ENCODE measurements at places on chromosomes 11 and 22.
A peak's percentile ranks its signal among the peaks of the same experiment; 100 is the strongest.

GRCh38 chr11:134468081-134468668 lies 56.1 kb upstream of the B3GAT1 start:
- H3K27ac ChIP-seq: no peak overlapping the region
- no peaks in the 10 kb centered on the region for H3K36me3 ChIP-seq
- no peak overlapping the region for H3K4me3 ChIP-seq
- H3K27me3 ChIP-seq: peaks cover 34% of the 10 kb centered on the region

GRCh38 chr11:371051-371450 lies 1.8 kb downstream of the B4GALNT4 start:
- H3K4me1 ChIP-seq: peaks cover 10% of the 10 kb centered on the region
- peak overlapping the region; percentile 87 for H3K4me3 ChIP-seq
- H3K27me3 ChIP-seq: peaks cover 10% of the 10 kb centered on the region
- H3K36me3 ChIP-seq: peaks cover 16% of the 10 kb centered on the region
- DNase-seq: no peak
- peak overlapping the region; percentile 76 for H3K27ac ChIP-seq

DNA sequence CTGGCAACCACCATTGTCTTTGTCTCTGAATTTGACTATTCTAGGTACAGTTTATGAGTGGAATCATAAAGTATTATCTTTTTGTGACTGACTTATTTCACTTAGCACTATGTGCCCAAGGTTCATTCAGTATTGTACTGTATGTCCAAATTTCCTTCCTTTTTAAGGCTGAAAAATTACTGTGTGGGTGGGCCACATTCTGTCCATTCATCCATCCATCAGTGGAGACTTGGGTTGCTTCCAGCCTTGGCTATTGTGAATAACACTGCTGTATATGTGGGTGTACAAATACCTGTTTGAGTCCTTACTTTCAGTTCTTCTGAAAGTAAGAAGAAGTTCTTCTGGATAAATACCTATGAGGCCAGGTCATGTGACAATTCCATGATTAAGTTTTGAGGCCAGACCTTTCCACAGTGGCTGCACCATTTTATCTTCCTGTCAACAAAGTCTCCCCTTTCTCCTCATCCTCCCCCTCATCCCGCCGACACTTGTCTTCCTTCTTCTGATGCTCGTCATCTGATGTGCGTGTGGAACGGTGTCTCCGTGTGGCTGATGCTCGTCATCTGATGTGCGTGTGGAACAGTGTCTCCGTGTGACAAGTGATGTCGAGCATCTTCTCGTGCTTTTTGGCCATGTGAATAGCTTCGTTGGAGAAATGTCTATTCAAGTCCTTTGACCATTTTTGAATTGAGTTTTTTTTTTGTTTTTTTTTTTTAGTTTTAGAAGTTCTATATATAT lies 49.5 kb downstream of the SBF1 start:
- no peak overlapping the region for H3K27ac ChIP-seq
- DNase-seq: no peak
- no peak overlapping the region for H3K4me3 ChIP-seq
- peaks cover 32% of the 10 kb centered on the region for H3K36me3 ChIP-seq

DNA sequence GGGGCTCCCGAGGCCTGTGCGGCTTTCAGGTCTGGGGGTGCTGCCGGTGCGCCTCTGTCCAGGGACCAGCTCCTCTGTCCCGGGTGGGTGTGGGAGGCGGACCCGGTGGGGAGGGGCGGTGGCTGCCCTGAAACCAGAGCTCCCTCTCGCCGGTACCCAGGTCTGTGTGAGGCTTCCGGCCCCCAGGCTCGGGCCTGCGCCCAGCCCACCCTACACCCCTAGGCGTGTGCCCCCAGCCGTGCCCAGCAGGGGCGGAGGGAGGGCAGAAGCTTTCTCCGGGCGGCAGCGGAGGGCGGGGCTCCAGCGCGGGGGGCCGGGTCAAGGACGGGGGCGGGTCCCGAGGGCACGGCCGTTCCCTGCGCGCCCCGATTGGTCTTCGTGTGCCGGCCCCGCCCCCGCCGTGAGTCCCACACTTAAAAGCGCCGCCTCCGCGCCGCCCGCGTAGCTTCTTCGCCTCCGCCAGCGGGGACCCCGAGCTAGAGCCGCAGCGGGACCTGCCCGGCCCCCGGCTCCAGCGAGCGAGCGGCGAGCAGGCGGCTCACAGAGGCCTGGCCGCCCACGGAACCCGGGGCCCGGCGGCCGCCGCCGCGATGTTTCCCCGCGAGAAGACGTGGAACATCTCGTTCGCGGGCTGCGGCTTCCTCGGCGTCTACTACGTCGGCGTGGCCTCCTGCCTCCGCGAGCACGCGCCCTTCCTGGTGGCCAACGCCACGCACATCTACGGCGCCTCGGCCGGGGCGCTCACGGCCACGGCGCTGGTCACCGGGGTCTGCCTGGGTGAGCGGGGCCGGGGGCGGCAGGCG lies 616 bp downstream of the PNPLA2 start:
- H3K4me3 ChIP-seq: peak overlapping the region; percentile 77
- no peaks in the 10 kb centered on the region for H3K27me3 ChIP-seq
- H3K27ac ChIP-seq: no peak overlapping the region
- peaks cover 2% of the 10 kb centered on the region for H3K4me1 ChIP-seq
- peak; percentile 83 for DNase-seq

DNA sequence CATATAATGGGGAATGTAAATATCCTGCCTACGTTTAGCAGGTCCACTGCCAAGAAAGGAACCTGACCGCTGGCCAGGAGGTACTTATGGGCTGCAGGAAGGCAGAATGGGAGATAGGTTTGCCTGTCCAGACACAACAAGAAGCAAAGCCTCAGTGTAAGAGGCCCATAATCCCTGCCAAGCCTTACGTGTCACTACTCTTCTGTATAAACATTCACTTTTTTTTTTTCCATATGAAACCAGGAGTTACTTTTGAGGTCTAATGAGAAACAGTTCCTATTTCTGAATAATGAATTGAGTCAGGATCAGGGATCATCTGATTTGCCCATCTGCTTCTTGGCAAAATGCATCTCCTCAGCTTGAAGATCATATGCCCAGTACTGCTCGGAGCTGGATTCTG lies 230.2 kb downstream of the NTM start:
- H3K27me3 ChIP-seq: peaks cover 5% of the 10 kb centered on the region
- H3K4me1 ChIP-seq: no peaks in the 10 kb centered on the region
- H3K36me3 ChIP-seq: no peaks in the 10 kb centered on the region
- DNase-seq: no peak

DNA sequence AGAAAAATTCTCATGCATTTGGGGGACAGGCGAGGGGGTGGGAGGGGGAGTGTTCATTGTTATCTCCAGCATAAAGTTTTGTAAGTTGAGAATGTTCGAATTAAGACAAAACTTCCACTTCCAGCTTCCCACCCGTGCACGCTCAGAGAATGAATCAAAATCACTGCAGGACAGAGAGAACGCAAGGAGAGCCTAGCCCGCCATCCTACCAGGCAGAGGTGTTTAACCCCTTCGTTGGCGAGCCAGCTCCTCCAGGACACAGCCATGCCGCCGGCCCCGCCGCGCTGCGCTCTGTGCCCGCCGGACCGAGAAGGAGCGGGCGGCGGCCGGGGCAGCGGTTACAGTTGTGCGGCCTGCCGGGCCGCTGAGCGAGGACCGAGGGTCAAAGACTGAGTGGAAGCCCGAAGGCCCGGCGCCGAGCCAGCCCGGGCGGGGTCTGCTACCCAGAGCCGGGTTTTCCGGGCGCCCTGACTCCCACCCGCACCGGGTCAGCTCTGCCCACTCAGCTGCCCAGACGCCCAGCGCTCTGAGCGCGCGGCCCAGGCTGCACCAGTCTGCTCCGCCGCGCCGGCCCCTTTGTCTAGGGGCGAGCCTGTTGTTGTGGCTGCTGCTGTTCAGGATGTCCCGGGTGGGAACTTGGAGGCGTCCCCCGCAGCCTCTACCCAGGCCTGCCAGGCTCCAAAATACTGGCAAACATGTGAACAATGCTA lies at the start of gene NOX4:
TSS of gene NOX4 (minus strand) at position 395 of the 710 bp plus-strand sequence. CDS start at position 266, 129 bp downstream.
- peaks cover 1% of the 10 kb centered on the region for H3K36me3 ChIP-seq
- no peaks in the 10 kb centered on the region for H3K27me3 ChIP-seq
- peak; percentile 62 for DNase-seq
- H3K4me3 ChIP-seq: peak within 1 kb of the TSS; percentile 88
- peak within 1 kb of the TSS; percentile 97 for H3K27ac ChIP-seq
- peaks cover 24% of the 10 kb centered on the region for H3K4me1 ChIP-seq

DNA sequence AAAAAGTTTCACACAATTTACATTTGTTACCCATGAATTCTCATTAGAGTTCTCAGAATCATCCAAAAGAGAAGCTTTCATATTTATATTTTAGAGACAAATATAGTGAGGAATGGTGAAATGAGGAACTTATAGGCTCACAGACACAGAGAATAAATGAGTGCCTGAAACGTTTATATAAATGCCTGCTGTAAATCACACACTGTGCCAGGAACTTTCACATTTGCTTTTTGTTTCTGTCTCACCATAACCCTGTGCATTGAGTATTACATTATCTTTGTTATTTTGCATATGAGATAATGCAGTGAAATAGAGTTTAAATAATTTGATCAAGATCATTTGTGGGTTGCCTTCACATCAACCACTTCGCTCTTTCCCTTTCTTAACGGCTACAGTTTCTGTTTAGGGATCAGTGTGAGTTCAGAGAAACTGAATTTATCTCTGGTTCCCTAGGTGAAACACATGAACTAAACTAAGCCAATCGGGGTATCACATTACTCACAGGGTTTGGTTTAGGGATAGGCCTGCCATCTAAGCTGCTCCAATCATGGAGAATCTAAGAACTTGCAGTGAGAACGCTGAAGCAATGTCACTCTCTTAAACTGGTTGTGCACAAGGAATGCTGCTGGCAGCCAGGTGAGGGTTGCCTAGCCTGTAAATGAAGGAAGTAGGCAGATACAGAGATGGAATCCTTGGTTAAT lies 1339.2 kb upstream of the TENM4 start:
- no peak for DNase-seq
- H3K27me3 ChIP-seq: peaks cover 4% of the 10 kb centered on the region
- H3K4me1 ChIP-seq: peaks cover 6% of the 10 kb centered on the region
- H3K27ac ChIP-seq: no peak overlapping the region
- no peaks in the 10 kb centered on the region for H3K36me3 ChIP-seq

GRCh38 chr22:35319244-35319985 lies 19.7 kb downstream of the TOM1 start:
- no peaks in the 10 kb centered on the region for H3K4me1 ChIP-seq
- H3K36me3 ChIP-seq: peaks cover 5% of the 10 kb centered on the region
- H3K27me3 ChIP-seq: no peaks in the 10 kb centered on the region
- H3K4me3 ChIP-seq: no peak overlapping the region
- DNase-seq: no peak
- H3K27ac ChIP-seq: no peak overlapping the region

DNA sequence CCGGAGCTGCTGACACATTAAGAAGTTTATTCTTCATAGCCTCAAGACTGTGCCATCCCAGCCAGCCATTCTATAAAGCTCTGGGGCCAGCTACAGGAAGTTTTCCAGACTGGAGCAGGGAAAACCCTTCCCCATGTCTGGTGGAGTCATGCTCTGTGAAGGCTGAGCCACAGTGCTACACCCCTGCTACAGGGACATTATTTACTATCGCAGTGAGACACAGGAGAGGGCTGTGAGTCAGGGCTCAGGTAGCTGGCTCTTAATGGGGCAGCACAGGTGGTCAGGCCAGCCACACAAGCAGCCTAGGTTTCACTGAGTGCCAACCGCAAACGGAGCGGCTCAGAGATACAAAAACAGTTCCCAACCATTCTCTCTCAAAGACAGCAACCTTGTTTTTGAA lies 12.1 kb downstream of the HPS4 start:
- H3K4me1 ChIP-seq: no peaks in the 10 kb centered on the region
- peaks cover 22% of the 10 kb centered on the region for H3K36me3 ChIP-seq
- no peaks in the 10 kb centered on the region for H3K27me3 ChIP-seq
- no peak overlapping the region for H3K4me3 ChIP-seq
- H3K27ac ChIP-seq: no peak overlapping the region

GRCh38 chr11:3155216-3155615 lies 9.9 kb downstream of the OSBPL5 start:
- H3K27me3 ChIP-seq: peaks cover 68% of the 10 kb centered on the region
- no peaks in the 10 kb centered on the region for H3K36me3 ChIP-seq
- peaks cover 2% of the 10 kb centered on the region for H3K4me1 ChIP-seq
- no peak for DNase-seq

DNA sequence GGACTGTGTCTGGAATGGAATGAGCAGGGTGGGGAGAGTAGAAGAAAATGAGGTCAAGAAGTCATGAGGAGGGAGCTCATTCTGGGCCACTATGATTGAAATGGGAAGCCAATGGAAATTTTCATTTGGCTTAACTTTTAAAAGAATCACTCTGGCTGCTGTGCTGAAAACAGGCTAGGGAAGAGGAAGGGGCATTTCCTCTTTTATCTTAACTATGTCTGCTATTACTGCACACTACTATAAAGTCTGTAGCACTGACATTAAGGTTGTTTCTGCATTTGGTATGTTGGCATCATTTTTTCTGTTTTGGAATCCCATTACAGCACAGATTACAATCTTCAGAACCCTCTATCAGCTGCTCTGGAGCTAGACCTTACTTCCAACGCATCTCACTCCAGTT lies 8.2 kb downstream of the PATL1 start:
- H3K27me3 ChIP-seq: no peaks in the 10 kb centered on the region
- H3K36me3 ChIP-seq: peaks cover 18% of the 10 kb centered on the region
- H3K4me3 ChIP-seq: no peak overlapping the region

- no peak overlapping the region for H3K4me3 ChIP-seq
- DNase-seq: no peak
- H3K36me3 ChIP-seq: no peaks in the 10 kb centered on the region
- H3K4me1 ChIP-seq: peaks cover 1% of the 10 kb centered on the region
- H3K27me3 ChIP-seq: no peaks in the 10 kb centered on the region
Observed at GRCh38 chr11:86537541-86538222, 134.7 kb downstream of the ME3 start.

DNA sequence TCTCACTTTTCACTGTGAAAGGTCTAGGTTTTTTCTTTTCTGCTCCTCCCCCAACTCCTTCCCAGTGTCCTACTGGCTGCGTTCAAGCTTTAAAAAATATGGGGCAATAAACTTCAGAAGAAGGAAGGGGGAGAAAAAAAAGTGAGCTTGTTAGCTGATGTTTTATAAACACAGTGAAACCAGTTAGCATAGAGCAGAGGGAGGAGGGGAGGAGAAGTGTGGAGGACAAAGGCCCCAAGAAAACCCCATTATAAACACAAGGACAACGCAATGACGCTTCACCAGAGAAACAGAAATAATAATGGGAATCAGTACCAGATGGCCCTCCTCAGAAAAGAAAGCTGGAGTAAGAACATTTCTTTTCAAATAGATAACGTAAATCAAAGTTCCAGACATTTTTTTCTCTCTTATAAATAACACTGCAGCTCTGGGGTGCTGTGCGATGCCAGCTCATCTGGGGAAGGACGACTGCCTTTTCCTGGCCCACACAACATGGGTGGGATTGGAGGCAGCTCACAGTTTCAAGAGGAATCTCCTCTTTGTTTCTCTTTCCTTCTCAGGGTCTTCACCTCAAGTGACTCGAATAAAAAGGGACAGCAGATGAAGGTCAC lies 235.4 kb upstream of the NARS2 start:
- no peaks in the 10 kb centered on the region for H3K4me1 ChIP-seq
- no peak overlapping the region for H3K4me3 ChIP-seq
- no peak for DNase-seq
- no peak overlapping the region for H3K27ac ChIP-seq

- peaks cover 8% of the 10 kb centered on the region for H3K27me3 ChIP-seq
- peaks cover 43% of the 10 kb centered on the region for H3K4me1 ChIP-seq
- no peaks in the 10 kb centered on the region for H3K36me3 ChIP-seq
- H3K27ac ChIP-seq: peak overlapping the region; percentile 96
Observed at GRCh38 chr11:118715245-118715831, 35.9 kb upstream of the TREH start.

- no peak for DNase-seq
- H3K4me3 ChIP-seq: no peak overlapping the region
- H3K4me1 ChIP-seq: peaks cover 22% of the 10 kb centered on the region
- peak overlapping the region; percentile 50 for H3K27ac ChIP-seq
- H3K36me3 ChIP-seq: no peaks in the 10 kb centered on the region
- H3K27me3 ChIP-seq: no peaks in the 10 kb centered on the region
Observed at GRCh38 chr11:82790723-82791484, 57.2 kb upstream of the FAM181B start.

- no peak overlapping the region for H3K27ac ChIP-seq
- H3K4me1 ChIP-seq: peaks cover 23% of the 10 kb centered on the region
- no peaks in the 10 kb centered on the region for H3K36me3 ChIP-seq
- no peak overlapping the region for H3K4me3 ChIP-seq
- DNase-seq: no peak
Observed at GRCh38 chr22:17922925-17923903, 101.1 kb downstream of the MICAL3 start.

Data from progenitor cell of endocrine pancreas (in vitro differentiated cells).